ENCODE measurements at places on chromosomes 3 and 15.

GRCh38 chr3:120432150-120432860 is 18.5 kb downstream of the FSTL1 start:
- DNase-seq, result peak; percentile 94

DNA sequence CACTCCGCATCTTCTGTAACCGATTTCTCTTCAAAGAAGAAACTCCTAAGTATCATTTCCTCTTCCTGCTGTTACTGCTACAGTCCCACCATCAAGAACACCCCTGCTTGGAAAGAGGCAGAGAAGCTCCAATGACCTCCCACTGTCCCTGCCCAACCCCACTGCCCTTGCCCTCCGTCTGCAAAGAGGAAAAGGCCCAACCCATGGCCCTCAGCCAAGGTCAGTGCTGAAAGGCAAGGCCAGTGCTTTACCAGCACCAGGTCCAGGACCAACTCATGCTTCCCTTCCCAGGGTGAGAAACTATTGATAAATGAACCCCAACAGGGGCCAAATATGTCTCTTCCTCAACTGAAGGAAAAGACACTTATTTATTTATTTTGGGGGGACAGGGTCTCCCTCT is 22.5 kb downstream of the FAM240A start:
- no peak for DNase-seq

DNA sequence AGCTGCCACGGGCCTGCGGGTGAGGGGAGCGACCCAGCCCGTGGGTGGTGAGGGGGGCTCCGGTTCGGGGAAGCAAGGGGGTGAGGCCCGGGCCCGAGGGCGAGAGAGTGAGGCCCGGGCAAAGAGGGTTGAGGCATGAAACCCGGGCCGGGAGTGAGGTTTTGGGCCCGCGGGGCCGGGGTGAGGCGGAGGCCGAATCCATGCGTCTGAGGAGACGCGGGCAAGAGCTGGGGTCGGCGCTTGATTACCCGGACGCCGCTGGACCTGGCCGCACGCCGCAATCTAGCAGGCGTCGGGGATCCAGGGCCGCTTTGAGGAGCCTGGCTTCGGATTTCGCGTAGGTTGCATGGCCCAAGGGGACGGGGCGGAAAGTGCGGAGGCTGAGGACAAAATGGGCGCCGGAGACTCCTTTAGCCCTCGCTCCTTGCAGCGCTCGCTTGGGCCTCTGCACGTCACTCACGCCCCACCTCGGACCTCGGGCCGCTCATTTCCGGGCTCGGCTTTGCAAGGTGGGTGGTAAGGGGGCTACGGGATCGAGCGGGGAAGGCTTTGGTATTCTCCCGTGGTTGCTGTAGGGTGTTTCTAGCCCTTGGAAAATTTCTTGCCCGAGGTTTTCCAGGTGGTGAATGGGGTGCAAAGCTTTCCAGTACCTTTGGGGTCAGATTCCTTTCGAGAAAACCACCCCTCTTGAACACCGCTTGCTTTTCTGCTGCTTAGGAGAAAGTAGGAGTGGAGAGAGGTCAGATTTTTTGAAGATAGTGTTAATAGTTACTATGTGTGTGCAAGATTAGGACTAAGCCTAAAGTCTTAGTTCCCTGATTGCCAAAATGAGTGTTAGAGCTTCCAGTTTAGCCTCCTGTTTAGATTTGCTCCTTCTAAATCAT is 827 bp downstream of the SLC25A36 start:
- DNase-seq, result peak; percentile 49

DNA sequence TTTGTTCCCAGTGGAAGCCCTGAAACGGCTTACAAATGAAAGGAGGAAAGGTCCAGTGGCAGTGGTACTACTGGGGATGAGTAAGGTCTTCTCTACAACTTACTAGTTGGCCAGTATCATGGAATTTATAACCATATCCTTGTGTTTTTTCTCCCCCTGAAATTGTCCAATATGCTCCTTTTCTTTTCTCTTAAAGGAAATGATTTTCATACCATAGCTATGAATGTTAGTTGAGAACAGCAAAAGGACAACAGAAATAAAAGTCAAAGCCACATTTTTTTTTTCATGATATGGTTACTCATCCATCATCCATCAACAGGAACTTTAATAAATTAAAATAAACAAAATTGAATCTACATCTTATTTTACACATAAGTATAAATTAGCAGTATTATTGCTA is 450.4 kb downstream of the MFSD1 start:
- peak; percentile 80 for DNase-seq

DNA sequence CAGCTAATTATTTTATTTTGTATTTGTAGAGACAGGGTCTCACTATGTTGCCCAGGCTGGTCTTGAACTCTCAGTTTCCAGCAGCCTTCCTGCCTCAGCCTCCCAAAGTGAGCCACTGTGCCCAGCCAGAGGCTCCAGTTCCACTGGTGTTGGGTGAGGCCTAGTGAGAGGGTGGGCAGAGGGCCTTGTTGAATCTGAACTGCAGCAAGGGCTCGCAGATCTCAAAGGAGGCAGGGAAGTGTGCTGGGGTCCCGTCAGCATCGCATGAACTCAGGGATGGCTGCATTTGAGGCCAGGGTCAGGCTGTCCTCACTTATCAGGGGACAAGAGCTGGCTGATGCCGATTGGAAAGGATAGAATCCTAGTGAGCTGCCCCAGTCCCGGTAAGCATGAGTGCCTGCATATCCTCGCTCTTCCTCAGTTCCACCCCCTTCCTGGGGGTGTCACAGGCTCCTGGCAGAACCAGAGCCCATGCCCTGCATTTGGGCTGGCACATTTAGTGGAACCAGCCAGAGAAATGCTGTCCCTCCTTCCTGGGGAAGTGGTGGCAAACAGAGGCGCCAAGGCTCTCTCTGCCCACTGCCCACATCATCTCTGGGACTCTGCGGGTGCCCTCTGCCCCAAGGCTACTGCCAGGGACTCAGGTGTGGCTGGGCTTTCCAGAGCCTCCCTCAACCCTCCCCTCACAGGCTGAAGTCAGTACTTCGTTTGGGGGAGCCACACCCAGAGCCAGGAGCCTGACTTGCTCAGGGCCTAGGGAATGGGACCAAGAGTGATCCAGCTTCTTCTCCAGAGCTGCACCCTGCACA is 24.1 kb downstream of the ALS2CL start:
- DNase-seq, result no peak

- no peak for DNase-seq
These were observed 1371.6 kb upstream of the EPHA6 start for GRCh38 chr3:95442766-95443165.

DNA sequence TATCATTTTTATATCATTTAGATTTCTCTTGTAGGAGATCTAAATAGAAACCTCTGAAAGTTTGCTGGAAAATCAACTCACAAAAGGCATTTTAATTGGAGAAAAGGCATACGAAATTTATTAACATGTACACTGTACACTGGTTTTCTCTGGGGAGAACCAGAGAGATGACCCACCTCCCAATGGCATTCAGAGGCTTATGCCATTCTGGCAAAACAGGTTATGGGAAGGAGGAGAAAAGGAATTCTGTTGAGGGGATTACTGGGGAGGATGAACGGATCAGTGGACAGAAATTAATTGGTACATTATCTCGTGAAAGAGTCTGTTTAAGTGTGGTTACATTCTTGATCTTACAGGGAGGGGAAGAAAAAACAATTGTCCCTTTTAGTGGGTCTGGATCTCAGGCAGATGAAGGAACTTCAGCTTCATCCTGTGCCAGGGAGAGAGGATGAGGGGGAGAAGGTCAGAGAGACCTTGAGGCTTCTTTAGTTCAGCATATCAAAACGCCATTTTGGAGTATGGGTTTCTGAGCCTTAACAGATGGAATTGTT is 16.5 kb downstream of the RAB11A start:
- DNase-seq, result no peak

DNA sequence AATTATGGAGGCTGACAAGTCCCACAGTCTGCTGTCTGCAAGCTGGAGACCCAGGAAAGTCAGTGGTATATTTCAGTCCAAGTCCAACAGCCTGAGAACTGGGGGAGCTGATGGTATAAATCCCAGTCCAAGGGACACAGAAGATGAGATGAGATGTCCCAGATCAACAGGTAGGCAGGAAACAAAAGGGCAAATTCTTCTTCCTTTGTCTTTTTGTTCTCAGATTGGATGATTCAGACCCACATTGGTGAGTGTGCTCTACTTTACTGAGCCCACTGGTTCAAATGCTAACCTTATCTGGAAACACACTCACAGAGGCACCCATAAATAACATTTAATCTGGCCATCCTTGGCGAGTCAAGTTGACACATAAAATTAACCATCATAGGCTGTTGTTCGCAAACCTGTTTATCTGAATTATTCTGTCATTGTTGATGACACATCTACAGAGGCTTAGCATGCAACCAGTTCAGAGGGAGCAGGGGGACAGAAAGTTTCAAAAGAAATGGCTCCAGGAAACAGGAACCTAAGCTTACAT is 62.7 kb upstream of the ITGA11 start:
- DNase-seq, result no peak

- DNase-seq, result no peak
These were observed 18.3 kb downstream of the TPRA1 start for GRCh38 chr3:127572186-127572585.

DNA sequence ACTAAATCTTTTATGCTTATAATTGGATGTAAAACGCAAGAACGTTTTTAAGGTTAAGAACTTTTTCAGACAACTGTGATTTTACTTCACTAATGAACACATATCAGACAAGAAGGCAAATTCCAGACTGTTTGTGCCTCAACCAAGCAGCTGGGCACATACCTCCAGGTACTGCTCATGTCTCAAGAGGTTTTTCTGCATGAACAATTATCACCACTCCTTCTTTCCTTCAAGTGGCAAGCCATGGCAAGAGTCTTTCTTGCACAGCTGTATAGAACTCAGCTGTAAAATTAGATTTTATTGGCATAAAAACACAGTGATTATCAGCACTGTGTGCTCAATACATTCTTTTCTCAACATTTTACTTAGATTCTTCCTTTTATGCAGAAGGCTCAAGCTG is 64.3 kb downstream of the FNDC3B start:
- peak; percentile 96 for DNase-seq

DNA sequence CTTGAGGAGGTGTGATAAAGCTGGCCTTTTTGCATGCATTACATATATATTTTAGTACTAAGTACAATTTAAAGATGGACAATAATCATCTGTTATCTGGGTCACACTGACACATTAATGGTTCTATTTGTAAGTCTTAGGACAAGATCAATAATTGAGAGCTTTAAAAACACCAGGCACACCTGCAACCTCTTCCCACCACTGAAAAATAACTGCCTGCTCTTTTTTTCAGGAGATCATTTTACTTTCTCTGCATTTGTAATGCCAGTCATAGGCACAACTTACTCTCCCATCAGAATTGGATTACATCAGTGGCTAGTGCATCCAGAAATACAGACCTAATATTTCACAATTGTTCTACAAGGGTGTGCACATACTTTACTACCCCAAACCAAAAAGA is 149.8 kb downstream of the MECOM start:
- DNase-seq, result no peak

GRCh38 chr3:19030522-19030839 is 117.8 kb upstream of the KCNH8 start:
- DNase-seq, result no peak

GRCh38 chr3:184234671-184235380 is 5.4 kb downstream of the VWA5B2 start:
- DNase-seq, result no peak

GRCh38 chr15:60718661-60719069 is 239.7 kb upstream of the ICE2 start:
- DNase-seq, result peak; percentile 15

- no peak for DNase-seq
These were observed 18.4 kb downstream of the C3orf70 start for GRCh38 chr3:185134509-185134908.

DNA sequence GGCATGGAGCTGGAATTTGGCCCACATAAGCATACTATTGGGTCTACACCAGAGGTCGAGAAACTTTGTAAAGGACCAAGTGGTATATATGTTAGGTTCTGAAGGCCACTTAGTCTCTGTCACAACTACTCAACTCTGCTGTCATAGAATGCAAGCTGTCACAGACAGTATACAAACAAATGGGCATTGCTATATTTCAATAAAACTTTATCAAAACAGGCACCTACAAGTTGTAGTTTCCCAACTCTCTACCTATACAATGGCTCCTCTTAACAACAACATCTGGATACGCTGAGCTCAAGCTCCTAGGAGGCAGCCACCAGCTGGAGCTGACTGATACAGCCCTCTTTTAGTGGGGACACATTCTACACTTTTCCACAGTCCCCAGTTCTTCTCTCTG is 15.7 kb upstream of the PRICKLE2 start:
- DNase-seq, result no peak

GRCh38 chr3:59764171-59764570 is 714.3 kb upstream of the CFAP20DC start:
- no peak for DNase-seq

DNA sequence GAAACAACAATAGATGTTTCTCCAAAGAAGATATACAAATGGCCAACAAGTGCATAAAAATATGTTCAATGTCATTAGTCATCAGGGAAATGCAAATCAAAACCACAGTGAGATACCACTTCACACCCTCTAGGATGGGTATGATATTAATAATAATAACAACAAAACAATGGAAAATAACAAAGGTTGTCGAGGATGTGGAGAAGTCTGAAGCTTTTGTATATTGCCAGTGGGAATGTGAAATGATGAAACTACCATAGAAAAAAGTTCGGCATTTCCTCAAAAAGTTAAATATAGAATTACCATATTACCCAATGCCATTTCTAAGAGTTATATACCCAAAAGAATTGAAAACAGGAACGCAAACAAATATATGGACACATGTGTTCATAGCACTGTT is 10.8 kb downstream of the BHLHE40 start:
- DNase-seq, result no peak

DNA sequence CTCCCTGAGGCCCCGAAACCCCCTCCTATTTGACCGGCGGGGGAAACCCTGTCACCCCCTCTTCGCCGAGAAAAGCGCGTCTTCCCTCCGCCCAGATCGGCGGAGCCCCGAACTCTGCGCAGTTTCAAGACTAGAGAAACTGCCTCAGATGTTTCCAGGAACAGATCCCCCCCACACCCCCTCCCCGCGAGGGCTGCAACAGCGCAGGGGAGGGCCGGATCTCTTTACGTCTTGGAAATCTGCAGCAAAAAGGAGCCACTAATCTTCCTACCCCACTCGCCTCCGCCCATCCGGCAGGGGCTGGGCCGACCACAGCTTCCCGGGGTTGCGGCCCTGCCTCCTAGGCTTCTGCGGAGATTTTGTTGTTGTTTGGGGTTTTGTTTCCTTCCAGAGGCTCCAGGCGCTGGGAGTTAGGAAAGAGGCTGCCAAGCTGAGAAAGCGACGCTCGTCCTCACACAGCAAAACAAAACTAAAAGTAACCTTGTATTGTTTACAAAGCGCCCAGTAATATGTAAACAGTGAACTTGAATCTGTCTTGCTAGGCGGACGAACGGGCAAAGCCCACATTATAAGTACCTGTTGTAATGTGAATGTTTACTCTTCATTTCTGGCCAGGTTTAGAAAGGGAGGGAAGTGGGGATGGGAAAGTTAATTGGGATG is 2.2 kb downstream of the FOXB1 start:
- no peak for DNase-seq
